ENCODE measurements at places on chromosomes 6 and 20.

GRCh38 chr6:5497896-5498578 is 236.7 kb downstream of the FARS2 start:
- no peak for DNase-seq

DNA sequence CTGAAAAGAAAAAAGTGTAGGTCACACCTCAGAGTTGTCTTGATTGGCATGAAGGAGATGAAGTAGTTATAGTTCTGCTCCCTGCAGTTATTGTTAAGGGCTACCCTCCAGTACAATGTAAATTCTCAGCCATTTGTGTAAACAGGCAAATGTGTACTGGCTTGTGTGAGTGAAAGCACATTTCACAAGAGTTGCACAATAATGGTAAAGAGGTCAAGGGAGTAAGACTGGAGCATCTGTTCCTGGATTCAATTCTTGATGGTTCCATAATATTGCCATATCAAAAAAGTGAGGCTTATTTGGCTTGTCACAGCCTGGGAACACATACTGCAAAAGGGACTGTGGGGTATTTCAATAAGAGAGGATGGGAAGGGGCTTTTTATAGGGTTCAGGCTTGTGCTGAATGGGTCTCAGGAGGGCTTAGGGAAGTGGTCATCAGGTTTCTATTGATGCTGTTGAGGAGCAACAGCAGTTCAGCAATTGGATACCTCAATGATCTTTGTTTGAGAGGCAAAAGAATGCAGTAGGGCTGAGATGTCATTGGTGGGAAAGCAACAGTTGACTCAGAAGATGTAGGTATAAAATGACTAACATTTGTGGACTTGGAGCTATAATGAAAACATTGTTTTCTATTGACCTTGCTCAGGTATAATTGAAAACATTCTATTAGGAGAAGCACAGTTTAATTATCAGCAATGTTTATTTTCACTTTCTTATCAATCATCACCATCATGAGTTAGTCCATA is 402.6 kb downstream of the BCKDHB start:
- no peak for DNase-seq

GRCh38 chr20:44170816-44171410 is 16.1 kb downstream of the JPH2 start:
- no peak for DNase-seq

DNA sequence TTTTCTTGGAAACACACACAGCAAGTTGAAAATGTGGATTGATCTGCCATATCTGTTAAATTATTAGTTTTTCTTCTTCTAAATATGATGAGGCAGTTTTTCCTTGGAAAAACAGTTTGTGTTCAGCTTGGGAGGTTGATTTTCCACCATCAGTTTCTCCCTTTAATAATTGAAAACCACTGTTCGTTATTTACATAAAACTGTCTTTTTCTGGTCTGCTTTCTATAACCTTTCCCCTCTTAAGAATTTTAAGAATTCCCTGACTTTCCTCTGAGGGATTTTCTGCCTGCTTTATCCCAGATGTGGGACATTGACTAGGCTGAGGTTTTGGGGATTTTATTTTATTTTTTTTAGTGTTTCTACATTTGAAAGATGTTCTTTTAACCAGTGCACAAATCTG is 27.2 kb downstream of the DSE start:
- no peak for DNase-seq

GRCh38 chr20:60558486-60558885 is 600.3 kb downstream of the CDH26 start:
- no peak for DNase-seq

- no peak for DNase-seq
These were observed 654 bp downstream of the WASF1 start for GRCh38 chr6:110178626-110179405.

- DNase-seq = peak; percentile 56
These were observed 29.2 kb upstream of the EXOC2 start for GRCh38 chr6:722077-722524.

DNA sequence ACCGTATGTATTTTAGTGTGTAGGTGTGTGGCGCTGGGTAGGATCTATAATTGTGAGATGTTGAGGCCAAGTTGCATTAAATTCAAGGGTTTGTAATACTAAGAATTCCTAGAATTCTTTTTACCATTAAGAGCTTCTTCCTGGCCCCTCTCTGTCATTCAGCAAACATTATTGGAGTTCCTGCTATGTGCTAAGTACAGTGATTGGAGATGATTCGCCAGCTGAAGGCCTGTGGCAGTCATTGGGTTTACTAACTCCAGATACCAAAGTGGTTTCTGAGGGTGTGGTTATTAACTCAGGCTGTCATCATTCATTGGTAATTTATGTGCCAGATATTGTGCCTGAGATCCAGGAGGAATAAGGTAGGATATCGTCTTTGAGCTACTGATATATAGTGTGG is 167.1 kb downstream of the LAMA2 start:
- DNase-seq = no peak

Data from stimulated activated CD4-positive, alpha-beta T cell treated with anti-CD3 and anti-CD28 coated beads, Interleukin-1b, Interleukin-23, amount 100 ng/mL, for 1 hour (primary cell).